ENCODE measurements at places on chromosomes 6 and 20.
A peak's percentile ranks its signal among the peaks of the same experiment; 100 is the strongest.

DNA sequence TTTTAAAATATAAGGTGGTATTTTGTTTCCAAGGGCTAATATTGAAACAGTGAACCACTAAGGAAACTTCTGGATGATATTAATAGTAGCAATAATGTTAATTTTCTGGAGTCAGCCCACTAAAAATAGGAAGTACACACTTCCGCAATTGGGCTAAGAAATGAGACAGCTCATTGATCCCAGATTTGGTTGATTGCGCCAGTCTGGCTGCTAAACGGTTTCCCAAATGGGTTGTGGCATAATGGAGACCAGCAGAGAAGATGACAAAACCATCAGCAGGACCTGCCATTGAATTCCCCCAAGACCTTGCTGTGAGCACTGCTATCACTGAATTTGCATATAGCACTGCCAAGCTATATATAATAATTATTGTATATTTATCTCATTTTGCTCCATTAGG lies 71.2 kb upstream of the SGK1 start:
- DNase-seq, result no peak

- DNase-seq, result no peak
Measured at GRCh38 chr6:147951726-147952125, 390.9 kb upstream of the SASH1 start.

DNA sequence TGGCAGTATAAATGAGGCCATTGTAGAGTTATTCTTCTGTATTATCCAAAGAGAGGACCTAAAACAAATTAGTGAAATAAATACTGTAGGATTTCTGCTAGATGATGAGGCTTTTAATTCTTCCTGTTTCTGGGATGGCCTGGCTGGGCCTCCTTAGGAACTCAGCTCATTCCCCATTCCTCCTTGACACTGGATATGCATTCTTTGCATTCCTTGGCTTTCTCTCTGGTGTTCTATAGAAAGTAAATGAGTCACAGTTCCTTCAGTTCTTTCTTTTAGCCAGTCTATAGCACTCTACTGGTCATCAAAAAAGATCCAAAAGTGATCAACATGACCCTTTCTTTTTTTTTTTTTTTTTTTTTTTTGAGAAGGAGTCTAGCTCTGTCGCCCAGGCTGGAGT lies 8.6 kb downstream of the OR10C1 start:
- no peak for DNase-seq

GRCh38 chr6:57242505-57242904 lies 20.4 kb upstream of the RAB23 start:
- DNase-seq, result peak; percentile 95

GRCh38 chr20:59376109-59376841 lies 75.9 kb downstream of the EDN3 start:
- no peak for DNase-seq

- no peak for DNase-seq
Measured at GRCh38 chr20:59561228-59561605, 43.1 kb upstream of the PHACTR3 start.

DNA sequence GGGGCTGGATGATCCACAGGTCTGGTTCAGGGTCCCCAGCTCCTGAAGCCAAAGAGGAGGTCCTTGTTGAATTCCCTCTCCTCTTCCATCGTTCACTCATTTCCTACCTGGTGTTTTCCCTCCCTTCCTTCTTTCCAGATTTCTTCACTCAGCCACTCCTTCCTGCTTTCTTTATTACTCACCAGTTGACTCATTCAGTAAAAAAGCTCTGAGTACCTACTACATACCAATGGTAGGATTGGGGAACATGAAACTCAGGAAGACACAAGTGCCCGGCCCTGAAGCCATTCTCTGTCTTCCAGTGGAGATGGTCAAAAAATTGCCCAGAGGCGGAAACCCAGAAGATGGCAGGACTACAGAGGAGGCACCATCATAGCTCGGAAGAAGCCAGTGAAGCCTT lies 11.9 kb upstream of the NSFL1C start:
- DNase-seq, result peak; percentile 50

- no peak for DNase-seq
Measured at GRCh38 chr20:25464501-25465242, 57.2 kb downstream of the GINS1 start.

DNA sequence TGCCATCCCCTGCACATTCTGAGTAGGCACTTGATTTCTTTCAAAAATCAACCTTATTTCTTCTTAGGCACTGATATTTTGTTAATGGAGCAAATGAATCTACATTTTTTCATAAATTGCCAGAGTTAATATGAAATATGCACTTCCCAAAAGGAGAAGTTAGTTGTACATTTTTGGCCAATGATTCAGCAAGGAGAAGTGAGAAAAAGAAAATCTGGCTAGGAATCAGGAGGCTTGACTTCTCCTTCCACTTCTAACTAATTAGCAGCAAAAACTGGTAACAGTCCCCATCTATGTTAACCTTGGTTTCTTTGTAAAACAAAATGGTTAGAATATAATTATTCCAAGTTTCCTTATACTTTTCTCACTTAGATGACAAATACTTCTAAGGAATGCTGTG lies 7.0 kb upstream of the DSE start:
- peak; percentile 78 for DNase-seq

DNA sequence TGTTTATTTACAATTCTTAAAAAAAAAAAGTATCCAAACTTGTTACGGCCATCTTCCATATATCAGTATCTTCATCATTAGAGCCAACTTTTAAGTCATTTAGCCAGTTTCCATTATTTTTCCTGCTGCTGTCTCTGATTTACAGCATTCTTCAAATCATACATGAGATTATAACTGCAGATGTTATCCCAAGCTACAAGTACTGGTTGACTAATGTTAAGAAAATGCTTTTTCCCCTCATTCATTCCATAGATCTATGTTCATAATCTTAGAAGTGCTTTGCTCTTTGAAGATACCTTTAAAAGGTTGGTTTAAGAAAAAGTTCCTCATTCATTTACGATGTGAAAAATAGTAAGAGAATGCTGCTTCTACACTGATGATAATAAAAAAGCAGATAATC lies 158.7 kb downstream of the RNGTT start:
- DNase-seq, result peak; percentile 51

DNA sequence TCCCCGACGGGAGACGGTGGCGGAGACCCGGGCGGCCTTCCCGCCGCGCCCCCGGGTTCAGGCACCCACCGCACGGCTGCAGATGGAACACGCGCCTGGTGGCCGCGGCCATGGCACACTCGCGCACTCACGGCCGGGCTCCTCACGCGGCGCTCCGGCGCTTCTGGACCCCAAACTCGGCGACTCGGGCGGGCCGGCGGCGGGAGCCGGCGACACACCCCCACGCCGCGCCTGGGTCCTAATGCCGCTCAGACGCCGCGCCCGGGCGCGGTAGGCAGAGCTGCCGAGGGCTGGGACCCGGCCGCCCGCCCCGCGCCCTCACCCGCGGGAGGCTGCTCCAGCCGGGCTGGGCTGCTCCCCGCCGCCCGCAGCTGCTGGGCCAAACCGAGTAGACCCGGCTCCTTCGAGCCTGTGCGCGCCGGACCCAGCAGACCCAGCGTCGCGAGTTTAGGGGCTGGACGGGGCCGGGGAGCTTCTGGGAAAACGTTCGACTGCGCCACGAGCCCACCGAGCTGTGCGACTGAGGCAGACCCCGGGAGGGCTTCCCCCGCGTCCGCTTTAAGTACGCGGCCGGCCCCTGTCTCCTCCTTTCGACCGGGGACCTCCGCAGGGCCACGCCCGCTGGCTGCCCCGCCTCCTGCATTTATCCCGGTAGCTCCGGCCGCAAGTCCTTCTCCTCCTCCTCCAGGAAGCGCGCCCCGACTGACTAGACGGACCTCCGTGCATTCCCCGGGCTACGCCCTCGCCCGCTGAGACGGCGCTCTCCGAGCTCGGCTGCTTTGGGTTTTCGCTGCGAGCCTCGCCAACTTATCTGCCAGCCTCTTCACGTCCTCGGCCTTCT lies at the start of gene SLC4A11:
Gene SLC4A11 (minus strand): TSS at position 165 of the 841 bp plus-strand sequence. CDS start 53 bp downstream, at position 112.
- DNase-seq, result peak; percentile 43

- no peak for DNase-seq
Measured at GRCh38 chr6:126086560-126086959, 100.2 kb downstream of the TRMT11 start.

GRCh38 chr6:31396422-31397152 lies 6.8 kb upstream of the MICA start:
- peak; percentile 69 for DNase-seq

- no peak for DNase-seq
Measured at GRCh38 chr6:132005178-132005577, 54.0 kb upstream of the CCN2 start.

- peak; percentile 10 for DNase-seq
Measured at GRCh38 chr20:13661070-13661685, 22.4 kb upstream of the TASP1 start.

GRCh38 chr6:89604653-89605052 lies 33.9 kb downstream of the LYRM2 start:
- no peak for DNase-seq

DNA sequence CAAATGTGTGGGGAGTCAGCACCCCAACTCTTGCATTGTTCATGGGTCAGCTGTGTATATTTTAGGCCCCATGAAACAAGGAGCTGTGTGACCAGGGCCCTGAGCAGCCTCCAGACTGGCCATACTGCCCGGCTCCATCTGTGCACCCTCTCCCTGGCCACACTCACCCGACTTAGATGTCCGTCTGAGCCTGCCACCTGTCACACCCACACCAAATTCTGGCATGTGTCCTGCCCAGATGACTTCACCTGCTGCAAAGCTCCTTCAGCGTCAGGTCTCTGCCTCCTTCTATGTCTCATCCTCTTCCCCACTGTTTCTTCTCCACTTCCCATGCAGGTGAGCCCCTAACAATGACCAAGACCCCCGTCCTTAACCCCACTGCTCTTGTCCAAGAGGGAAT lies 88.1 kb upstream of the THBS2 start:
- no peak for DNase-seq

DNA sequence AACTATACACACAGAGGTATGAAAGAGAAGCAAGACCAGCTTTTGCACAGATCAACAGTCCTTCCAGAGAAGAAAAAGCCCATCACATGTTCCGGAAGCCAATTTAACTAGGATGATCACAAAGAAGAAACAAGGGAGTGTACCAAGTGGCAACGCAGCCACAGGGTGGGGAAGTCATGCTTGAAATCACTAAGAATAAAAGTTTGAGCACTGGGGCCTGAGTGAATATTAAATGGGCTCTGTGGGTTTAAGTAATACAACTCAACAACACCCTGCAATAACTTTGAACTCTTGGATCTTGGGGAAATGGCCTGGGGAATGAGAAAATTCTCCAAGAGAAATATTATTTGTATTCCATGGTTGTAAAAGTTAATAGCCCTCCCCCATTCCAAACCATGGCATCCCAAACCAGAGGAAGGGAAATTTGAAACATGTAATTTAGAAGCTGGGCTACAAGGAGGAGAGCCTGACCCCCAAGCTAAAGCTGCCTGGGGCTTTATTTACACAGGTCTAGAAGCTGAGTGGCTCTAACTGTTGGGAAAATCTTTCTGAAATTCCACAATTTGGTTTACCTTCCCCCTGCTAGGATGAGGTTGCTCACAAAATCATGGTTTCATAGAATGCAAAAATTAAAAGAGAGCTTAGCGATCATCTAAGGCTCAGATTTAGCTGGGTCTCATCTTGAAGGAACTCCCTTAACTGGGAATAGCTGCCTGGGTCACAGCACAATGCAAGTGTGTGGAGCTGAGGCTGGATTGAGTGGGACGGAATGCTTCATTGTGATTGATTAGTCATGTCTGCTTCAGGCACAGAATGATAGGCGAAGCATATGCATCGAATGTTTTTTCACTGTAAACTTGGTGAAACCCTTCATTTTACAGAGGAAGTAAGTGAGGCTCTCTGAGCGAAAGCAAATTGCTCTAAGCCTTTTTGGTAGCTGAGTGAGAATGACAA lies 143.6 kb downstream of the BMP7 start:
- DNase-seq, result no peak

DNA sequence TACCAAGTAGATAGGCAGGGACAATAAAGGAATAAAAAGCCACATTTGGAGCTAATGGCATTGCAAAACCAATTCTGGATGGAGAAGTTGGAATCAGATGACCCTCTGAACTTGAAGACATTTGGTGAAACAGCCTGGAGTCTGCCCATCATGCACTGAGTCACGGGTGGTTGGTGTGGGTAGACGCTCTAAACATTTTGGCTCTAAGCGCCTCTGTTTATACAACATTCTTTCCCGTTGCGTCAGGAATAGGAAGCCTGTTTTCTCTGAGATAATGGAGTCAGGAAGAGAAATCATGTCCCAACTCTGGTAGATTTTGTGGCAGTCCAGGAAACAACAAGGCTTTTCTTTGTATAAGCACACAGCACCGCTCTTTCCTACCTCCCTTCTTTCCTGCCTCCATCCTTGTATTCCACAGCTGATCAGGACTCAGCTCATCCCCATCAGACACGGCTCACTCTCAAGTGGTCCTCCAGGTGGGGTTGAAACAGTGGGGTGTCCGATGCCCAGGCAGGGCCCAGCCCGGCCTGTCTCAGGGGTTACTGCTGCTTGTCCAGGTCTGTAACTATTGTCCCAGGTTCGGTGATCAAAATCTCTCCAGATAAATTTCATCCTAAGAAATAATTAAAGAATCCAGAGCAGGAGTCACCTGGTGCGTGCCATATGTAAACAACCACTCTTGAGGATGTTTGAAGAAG lies 12.1 kb upstream of the RAMACL start:
- DNase-seq, result peak; percentile 94

GRCh38 chr6:142871910-142872331 lies 73.1 kb downstream of the HIVEP2 start:
- DNase-seq, result peak; percentile 92

- DNase-seq, result peak; percentile 52
Measured at GRCh38 chr20:5504061-5504739, 187.4 kb upstream of the PROKR2 start.

GRCh38 chr6:81120280-81120679 lies 632.2 kb downstream of the TENT5A start:
- no peak for DNase-seq

- no peak for DNase-seq
Measured at GRCh38 chr6:111579816-111580215, 25.9 kb downstream of the TRAF3IP2 start.

All from fibroblast of skin of right biceps (primary cell).